Fibroblast of mammary gland (primary cell): ENCODE measurements at places on chromosomes 5 and 9.

- no peak for DNase-seq
These were observed 363 bp downstream of the ZNF454 start for GRCh38 chr5:178941361-178941760.

GRCh38 chr5:172833686-172834414 is at the start of gene ERGIC1:
TSS of gene ERGIC1 (plus strand) at chr5:172834251. CDS start at chr5:172834414, 163 bp downstream.
- DNase-seq = peak; percentile 74

DNA sequence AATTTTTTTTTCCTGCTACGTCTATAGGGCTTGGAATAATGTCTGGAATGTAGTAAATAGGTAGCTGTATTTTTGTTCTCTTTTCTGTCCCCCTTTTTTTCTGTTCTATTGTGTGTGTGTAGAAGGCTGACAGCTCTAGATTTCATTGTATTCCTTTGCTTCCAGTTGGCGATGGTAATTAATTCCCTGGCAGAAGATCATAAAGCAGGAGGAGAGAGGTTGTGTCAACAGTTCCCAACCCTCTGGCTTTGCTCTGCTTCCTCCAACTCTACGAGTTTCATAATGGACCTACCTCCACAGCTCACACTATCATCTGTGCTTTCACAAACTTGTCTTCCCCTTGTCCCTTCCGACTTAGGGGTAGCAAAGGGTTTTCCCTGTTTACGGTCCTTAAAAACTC is 117.9 kb upstream of the CDH18 start:
- no peak for DNase-seq

GRCh38 chr5:61673007-61673735 is 341.1 kb downstream of the ZSWIM6 start:
- peak; percentile 31 for DNase-seq

DNA sequence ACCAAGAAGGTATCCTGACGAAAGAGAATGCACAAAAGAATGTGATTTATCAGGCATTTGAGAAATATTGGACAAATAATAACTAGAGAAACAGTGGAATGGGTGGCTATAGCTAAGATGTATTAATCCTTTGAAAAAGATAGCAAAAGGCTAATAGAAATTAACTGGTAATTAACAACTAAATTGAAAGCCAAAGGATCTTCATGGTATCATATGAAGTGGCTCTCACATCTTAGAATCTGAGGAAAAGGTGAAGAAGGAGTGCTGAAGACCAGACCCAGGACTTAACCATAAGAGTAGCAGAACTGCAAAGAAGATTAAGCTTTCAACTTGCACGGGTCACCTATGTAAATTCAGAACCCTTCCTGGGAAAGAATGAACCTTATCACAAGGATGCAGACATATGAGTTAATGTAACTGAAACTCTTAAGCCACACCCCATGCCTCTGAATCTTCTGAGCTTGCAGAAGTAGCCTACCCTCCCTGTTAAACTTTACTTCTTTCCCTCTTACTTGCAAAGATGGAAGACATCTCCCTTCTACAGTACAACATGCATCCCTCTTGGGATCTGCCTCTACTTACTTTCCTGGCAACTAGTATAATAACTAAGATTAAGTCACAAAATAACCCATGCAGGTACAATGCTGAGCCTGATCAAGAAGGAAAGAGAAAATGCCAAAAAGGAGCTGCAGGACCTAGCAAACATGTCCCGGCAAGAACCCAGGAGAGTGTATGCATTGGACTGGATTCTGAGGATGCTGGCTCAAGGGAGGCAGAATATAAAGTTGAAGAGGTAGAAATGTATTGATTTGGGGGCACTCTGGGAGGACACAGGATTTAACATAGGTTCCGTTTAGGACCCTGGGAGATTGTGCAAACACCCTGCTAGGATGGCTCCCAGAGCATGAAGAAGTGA is 395.5 kb upstream of the SLC30A5 start:
- DNase-seq = no peak

GRCh38 chr9:124385623-124386022 is 29.6 kb downstream of the PSMB7 start:
- no peak for DNase-seq

GRCh38 chr9:131621551-131622358 is 76.4 kb downstream of the PRRT1B start:
- DNase-seq = no peak

DNA sequence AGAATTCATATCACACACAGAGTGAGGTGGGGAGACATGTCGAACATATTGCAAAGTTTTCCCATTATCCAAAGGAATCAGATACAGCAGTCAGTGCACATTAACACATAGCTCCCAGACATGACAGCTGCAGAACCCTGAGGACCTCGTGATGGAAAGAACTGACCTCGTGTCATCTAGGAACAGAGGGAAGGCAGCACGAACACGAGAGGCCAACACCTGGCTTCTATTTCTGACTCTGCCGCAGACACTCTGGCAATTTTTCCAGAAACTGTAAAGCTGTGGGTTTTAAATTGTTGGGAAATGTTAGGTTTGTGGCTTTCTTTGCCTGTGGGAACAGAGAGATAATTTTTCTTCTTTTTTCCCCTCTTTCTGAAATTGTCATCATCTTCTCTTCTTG is 315.0 kb upstream of the PIK3R1 start:
- DNase-seq = peak; percentile 45

DNA sequence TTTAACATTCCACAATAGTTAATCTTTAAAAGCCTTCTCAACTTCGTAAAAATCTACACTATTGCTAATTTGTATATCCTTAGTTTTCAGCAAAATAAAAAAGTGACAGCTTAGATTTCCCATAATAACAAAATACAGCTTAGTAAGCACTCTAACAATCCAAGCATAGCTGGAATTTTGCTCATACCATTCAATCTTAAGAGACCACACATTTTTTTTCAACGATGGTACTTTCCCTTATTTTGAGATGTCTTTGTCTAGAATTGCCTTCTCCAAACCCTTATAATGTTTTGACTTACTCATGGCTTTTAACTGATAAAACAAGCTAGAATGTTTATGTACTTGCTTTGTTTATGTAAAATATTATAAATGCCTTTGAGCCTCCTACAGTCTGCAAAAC is 65.6 kb downstream of the HOMER1 start:
- peak; percentile 27 for DNase-seq

DNA sequence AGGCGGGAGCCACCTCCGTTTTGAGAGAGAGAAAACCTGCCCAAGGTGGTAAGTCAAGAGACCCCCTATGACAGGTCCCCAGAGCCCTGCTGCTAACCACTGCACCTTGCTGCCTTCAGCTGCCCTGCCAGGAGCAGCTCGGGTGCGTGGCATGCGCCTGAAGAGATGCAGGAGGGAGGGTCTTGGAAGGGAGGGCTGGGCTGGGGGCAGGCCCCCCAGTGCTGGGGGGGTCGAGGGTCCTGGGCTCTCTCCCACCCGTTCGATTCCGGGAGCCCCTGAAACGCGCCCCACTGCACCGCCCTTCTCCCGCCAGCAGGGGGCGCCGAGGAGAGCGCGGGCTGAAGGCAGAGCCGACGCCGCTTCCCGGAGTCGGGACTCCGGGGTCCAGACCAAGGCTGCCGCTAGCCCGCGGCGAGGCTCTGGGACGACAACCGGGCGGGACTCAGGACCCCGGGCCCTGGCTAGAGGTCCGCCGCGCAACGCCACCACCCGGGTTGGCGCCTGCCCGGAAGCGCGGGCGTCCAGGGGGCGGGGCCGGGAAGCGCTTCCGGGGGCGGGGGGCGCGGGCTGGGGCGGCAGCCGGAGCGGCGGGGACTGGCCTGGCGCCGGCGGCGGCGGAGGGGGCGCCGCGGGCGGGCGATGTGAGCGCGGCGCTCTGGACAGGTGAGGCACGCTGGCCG is at the start of gene ZBTB34:
TSS of gene ZBTB34 (plus strand) at position 563 of the 680 bp plus-strand sequence. CDS start 18,761 bp downstream, outside the sequence.
- peak; percentile 30 for DNase-seq

DNA sequence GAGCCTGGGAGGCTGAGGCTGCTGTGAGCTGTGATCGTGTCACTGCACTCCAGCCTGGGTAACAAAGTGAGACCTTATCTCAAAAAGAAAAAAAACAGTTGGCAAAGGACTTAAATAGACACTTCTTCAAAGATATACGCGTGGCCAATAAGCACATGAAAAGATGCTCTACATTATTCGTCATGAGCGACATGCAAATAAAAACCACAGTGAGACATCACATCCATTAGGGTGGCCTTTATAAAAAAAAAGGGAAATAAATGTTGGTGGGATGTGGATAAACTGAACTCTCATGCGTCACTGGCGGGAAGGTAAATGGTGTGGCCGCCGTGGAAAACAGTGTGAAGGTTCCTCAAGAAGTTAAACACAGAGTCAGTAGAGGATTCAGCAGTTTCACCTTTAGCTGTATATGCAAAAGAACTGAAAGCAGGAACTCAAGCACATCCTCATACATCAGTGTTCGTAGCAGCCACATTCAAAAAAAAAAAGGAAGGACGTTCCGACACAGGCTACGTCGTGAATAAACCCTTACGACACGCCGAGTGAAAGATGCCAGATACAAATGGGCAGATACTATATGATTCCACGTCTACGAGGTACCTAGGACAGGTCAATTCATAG is 24.5 kb upstream of the NRARP start:
- DNase-seq = no peak

- DNase-seq = no peak
These were observed 43.2 kb downstream of the MRRF start for GRCh38 chr9:122307925-122308324.

- no peak for DNase-seq
These were observed 36.4 kb downstream of the RNF180 start for GRCh38 chr5:64201996-64202395.

DNA sequence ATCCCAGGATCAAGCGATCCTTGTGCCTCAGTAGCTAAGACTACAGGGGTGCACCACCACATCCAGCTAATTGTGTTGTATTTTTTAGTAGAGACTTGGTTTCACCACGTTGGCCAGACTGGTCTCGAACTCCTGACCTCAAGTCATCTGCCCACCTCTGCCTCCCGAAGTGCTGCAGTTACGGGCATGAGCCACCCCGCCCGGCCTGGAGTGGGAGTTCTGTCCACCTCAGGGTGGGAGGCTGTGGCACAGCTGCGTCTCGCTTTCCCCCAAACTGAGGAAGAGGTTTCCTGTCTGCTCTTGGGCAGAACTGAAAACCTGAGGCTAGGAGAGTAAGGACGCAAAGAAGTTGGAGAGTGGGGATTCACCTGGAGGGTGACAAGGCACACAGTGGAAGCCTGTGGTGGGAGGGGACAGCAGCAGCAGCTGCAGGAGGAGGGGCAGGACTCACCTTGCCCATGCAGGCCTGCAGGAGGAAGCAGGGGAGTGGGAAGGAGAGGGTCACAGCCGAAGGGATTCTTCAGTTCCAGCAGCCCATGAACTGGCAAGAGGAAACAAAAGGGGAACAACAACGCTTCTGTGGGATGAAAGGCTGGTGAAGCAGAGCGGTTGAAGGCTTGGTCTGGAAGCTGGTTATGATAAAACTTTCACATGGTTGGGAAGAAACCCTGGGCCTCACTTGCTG is 181.4 kb downstream of the GAS1 start:
- no peak for DNase-seq

DNA sequence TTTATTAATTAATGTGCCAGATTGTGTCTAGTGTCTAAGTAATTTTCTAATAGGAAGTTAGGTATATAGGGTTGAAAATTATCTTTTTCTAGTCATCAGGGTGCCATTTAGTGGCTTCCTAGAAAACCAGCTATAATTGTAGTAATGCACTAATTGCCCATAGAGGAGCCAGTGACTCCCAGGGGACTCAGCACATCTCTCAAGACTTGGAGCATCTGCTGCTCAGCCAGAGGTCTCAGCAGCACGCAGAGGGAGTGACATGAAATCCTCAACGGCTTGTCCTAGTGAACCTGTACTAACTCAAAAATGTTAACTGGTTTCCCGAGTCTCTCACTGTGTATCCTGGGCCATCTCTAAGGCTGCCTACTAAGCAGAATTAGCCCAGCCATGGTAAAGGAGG is 78.2 kb upstream of the MAN2A1 start:
- DNase-seq = no peak

GRCh38 chr9:123453831-123454321 is 97.9 kb downstream of the CRB2 start:
- DNase-seq = no peak

DNA sequence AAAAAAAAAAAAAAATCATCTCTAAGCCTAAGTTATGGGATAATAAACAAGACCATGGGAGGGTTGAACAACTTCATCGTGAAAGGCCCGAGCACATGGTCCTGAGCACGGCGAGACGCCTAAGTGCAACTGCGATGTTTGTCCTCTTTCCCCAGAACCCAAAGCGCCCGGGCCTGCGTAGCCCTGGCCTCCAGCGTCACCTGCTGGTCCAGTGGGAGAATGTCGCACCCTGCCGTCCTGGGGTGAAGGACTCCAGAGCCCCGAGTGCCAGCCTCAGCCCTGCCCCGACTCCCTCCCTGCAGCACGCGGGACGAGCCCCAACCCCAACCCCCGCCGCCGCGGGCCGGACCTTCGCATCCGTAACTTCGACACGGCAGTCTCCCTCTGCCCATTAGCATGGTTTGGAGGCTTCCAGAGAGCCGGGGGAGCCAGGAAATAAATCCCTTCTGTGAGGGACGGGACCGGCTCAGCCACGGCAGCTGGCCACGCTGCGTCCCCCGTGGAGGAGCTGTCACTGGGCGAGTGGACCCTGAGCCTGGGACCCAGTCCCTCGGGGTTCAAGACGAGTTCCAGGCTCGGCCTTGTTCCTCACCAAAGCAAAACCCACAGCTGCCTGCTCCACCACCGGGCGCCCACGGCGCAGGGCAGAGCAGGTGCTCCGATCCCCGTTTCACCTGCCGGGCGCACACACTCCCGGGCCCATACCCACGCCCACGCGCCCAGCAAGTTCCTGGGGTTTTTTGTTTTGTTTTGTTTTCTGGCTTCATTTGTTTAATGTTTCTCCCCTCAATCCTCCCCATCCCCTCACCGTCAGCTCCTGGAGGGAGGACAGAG is 132.5 kb upstream of the HAND1 start:
- DNase-seq = peak; percentile 72

GRCh38 chr9:114290561-114290986 is 32.3 kb upstream of the ORM1 start:
- DNase-seq = no peak

GRCh38 chr9:125904155-125904851 is 157.1 kb downstream of the PBX3 start:
- DNase-seq = no peak

- DNase-seq = no peak
These were observed 33.2 kb downstream of the DIAPH1 start for GRCh38 chr5:141585594-141585993.

GRCh38 chr5:1497795-1498622 is 25.8 kb downstream of the LPCAT1 start:
- peak; percentile 37 for DNase-seq

DNA sequence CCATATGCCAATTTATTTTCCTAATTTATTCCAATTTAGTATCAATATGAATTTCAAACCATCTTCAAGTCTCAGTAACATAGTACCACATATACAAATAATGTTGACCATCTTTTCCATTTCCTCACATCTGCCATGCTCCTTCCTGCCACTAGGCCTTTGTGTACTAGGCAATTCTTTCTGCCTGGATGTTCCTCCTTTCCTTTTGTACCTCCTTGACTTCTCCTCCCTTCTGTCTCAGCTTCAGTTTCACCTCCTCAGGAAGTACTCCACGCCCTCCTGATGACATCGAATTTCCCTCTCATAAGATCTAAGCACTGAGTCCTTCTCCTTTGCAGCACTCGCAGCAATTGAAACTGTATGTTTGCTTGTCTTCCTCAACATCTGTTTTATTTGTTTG is 53.9 kb downstream of the MEF2C start:
- no peak for DNase-seq

- DNase-seq = no peak
These were observed 4.6 kb upstream of the TRAF2 start for GRCh38 chr9:136881691-136882108.
